Stimulated activated CD4-positive, alpha-beta T cell treated with anti-CD3 and anti-CD28 coated beads, Interleukin-4, amount 100 ng/mL, for 24 hours (primary cell): ENCODE measurements at places on chromosomes 2 and 18.

- no peak for DNase-seq
Measured at GRCh38 chr18:60339018-60339417, 33.6 kb downstream of the MC4R start.

DNA sequence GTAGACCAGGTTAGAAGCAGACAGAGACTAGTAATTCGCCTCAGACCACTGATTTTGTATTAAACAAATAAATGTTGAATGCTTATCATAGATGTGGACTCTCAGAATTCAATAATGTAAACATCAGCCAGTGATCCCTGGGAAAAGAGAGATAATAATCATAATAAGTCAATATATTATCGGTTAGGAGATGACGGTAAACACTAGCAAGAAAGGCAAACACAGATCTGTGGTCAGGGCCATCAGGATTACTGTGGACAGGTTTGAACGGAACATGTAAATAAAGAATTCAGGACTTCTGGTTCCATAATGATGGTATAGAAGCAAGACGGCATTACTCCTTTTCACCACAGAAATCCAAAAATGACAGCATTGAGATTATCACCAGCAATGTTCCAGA lies 861.6 kb downstream of the CBLN2 start:
- DNase-seq = no peak

- no peak for DNase-seq
Measured at GRCh38 chr18:48638896-48639771, 100.3 kb downstream of the CTIF start.

- no peak for DNase-seq
Measured at GRCh38 chr2:165911231-165911630, 42.3 kb downstream of the TTC21B start.

DNA sequence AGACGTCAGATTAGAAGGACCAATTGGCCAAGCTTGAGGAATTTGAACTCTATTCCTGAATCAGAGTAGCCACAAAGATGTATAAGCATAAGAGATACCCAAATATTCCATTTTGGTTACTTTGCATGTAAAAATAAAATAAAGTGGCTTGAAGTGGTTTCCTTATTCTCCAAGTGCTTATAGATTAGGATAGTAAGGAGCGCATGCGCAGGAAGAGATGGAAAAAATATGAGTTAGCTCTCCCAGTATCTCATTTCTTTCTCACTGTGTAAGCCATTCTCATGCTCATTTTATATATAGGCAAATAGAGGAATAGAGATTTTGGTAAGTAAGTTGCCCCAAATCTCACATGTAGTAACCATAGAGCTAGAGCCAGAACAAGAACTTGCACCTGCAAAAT lies 241.3 kb downstream of the SETBP1 start:
- no peak for DNase-seq

DNA sequence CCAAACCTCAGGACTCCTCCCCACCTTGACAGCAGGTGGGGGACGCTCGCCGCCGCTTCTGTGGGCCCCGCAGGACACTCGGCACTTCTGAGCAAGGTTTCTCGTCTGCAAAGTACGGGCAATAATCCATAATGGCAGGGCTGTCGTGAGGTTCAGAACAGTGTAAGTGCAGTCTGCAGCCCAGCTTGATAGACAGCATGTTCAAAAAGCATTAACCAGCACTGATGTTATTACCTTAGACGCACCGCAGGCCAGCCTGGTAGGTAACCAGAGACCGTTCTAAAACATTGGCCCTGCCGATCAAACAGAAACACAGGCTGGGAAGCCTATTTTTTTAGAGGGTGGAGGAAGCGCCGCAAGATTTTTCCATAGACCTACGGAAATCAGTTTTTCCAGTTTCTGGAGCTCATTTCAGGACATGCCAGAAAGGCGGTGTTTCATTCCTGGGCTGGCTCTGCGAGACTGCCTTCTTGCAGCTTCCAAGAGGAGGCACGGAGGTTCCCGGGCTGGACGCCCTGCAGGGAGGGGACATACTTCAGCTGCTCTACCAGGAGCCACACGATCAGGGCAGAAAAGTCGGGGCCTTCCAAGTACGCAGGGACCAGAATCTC lies 148.7 kb downstream of the TPO start:
- no peak for DNase-seq

GRCh38 chr2:194166818-194167217 lies 1490.2 kb upstream of the SLC39A10 start:
- no peak for DNase-seq

DNA sequence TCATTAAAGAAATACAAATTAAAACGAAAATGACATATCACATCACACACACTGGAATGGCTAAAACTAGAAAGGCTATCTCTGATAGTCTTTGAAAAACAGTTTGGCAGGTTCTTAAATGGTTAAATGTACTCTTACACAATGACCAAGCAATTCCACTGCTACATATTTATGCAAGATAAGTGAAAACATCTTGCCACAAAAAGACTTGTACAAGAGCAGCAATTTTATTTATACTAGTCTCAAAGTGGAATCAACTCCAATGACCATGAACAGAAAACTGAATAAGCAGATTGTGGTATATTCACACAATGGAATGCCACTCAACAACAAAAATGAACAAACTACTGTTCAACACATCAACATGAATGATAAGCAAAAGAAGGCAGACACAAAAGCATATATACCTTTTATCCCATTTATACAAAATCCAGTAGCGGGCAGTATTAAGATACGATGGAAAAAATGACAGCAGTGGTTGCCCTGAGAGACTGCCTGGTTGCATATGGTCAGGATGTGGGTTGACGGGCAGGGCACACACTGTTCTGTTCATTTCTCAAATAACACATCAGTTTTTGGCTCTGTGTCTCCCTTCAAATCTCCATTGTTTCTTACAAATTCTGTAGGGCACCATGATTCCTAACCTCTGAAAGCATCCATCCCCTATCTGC lies 25.4 kb downstream of the SP100 start:
- DNase-seq = peak; percentile 42

GRCh38 chr2:178891265-178891958 lies 84.2 kb upstream of the TTN start:
- peak; percentile 70 for DNase-seq

- no peak for DNase-seq
Measured at GRCh38 chr18:52667463-52668065, 327.6 kb downstream of the DCC start.

- no peak for DNase-seq
Measured at GRCh38 chr2:46921676-46922448, 6.3 kb upstream of the MCFD2 start.

GRCh38 chr2:223590964-223591363 lies 11.2 kb downstream of the SCG2 start:
- no peak for DNase-seq

DNA sequence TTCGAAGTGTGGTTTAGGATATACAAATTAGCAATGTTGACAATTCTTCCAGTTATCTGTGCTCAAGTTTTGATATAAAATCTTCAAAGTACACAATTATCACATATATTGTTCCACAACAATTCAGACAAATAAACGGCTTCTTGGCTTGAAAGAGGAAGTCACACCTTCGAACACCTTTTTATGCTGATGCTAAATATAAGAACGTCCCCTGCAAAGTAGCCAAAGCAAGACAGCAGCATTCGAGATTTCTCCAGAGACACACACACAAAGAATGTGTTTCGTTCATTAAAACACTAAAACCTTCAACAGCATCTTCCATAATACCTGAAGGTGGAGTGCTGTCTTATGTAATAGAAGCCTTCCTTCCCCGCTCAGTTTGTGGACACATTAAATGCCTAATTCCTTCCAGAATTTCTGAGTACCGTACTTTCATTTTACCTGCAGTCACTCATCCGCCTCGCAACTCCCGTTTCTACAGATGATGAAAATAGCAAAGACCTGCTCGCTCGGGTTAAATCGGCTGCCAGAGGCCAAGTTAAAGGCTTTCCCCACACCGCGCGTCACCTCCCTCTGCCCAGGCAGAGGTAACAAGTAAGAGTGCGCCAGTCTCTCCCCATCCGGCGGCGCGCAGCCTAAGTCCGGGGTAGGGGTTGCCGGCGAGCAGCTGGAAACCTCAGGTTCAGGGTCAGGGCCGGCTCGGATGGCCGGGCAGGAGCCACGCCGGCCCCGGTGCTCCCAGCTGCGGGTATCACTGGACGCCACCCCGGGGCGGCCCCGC lies 847 bp downstream of the SERPINE2 start:
- peak; percentile 44 for DNase-seq

- DNase-seq = no peak
Measured at GRCh38 chr2:55108456-55109160, 58.4 kb upstream of the RTN4 start.

- DNase-seq = no peak
Measured at GRCh38 chr2:174738841-174739240, 25.4 kb downstream of the CHRNA1 start.

- no peak for DNase-seq
Measured at GRCh38 chr2:174967691-174968260, 37.4 kb downstream of the CHN1 start.

GRCh38 chr2:39476524-39476923 lies 39.4 kb upstream of the MAP4K3 start:
- no peak for DNase-seq

- DNase-seq = no peak
Measured at GRCh38 chr2:100767224-100767653, 52.7 kb upstream of the NPAS2 start.

- DNase-seq = no peak
Measured at GRCh38 chr2:8003462-8004075, 678.3 kb upstream of the ID2 start.

GRCh38 chr18:61285777-61286176 lies 47.5 kb upstream of the CDH20 start:
- no peak for DNase-seq

DNA sequence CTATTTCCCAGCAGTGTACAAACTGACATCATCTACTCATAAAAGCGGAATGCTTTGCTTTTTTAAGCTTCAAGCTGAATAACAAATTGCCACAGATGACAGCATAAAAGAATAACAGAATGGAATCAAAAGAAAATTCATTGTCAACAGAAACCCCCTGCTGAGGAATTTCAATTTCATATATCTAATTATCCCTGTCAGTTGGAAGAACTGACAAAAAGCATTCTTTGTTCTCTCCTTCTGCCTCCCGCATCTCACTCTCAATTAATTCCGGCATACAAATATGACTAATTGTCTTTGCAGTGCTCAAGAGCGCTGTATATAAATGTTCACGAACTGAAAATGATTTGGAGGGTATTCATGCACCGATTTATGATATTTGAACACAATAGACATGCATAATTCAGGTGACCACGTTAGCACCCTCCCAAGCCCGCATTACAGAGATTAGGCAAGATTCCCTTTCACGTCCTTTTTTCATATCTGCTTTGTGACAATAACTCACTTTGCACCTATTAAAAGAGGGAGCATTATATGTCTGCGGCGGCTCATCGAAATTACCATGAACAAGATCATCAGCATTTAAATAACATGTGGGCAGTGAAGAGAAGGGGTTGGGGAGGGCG lies 277.7 kb upstream of the SALL3 start:
- DNase-seq = no peak

DNA sequence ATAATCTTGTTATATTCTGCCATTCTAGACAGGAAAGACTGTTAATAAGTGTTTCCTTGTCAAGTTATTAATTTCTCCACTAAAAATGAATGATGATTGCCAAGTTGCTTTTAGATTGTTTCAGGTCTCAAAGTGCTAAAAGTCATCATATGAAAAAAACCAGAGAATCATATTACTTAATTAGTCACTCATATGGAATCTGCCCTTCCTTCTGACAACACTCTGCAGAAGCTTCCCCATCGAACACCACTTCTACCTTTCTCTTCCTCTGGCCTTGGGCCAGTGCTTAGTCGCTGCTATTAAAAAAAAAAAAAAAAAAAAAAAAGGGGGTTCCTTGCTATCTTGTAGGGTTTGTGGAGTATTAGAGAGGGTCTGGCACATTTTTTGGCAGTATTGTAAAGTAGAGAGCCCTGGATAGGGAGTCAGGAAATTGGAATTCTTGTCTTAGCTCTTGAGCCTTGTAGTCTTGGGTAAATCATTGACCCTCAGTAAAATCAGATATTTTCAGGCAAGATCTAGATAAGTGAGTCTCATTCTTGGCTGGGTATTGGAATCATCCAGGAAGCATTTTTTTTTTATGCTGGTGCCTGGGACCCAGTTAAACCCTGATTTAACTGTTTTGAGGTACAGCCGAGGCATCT lies 141.7 kb upstream of the CCDC68 start:
- no peak for DNase-seq

GRCh38 chr2:82998781-82999180 lies 1460.3 kb downstream of the SUCLG1 start:
- DNase-seq = no peak

DNA sequence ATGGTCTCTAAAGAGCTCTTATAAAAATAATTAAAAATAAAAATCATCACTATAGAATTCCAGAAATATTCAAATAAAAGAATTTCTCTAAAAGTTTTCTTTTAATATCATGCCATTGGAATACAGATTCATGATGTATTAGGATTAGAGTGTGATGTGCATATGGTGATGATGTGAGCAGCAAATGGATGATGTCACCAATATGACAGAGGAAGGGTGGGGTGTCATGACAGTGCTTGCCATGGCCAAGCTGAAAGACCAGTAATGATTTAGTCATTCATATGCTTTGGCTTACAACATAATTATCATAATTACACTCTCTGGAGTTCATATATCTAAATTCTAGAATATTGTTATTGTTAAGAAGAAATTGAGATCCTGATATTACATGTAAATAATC lies 27.4 kb upstream of the TTC32 start:
- no peak for DNase-seq

DNA sequence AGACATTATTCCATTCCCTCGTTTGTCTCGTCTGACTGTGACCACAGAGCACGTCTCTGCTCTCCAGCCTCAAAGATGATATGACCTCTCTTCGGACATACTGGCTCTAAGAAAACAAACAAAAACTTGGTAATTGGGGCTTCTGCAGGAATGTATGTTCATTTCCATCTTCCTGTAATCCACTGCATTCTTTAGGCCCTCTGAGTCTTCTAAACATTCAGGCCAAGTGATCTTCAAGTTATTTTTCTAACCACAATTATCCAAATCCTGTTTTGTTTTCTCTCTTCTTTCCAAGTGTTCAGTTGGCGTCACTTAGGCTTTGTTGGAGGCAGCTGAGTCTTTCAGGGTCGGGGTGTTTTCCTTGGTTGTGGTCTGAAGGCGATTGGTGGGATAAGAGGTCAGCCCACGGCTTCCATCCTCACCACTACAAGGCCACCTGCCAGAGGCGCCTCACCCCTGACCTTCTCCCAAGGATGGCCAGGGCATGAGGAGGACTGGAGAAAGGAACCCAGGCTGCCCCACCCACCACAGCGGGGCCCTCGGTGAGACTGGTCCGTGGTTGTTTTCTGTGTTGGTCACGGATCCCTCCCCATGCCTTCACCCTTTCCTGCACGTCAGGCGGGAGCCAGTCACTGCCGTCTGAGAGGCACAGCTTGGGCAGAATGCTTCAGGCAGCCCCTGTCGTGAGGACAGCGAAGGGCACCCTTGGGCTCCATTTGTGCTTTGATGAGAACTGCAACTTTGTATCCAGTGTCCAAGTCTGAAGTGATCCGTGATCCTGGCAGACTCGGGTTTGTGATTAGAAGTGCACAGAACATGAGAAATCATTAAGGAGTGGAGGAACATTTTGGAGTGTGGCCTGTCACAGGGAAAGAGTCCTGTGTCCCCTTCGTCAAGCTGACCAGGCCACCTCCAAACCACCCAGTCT lies 88.6 kb upstream of the FHL2 start:
- no peak for DNase-seq
